Fibroblast of skin of left quadriceps (primary cell): ENCODE measurements at places on chromosomes 12 and 14.
A peak's percentile ranks its signal among the peaks of the same experiment; 100 is the strongest.

DNA sequence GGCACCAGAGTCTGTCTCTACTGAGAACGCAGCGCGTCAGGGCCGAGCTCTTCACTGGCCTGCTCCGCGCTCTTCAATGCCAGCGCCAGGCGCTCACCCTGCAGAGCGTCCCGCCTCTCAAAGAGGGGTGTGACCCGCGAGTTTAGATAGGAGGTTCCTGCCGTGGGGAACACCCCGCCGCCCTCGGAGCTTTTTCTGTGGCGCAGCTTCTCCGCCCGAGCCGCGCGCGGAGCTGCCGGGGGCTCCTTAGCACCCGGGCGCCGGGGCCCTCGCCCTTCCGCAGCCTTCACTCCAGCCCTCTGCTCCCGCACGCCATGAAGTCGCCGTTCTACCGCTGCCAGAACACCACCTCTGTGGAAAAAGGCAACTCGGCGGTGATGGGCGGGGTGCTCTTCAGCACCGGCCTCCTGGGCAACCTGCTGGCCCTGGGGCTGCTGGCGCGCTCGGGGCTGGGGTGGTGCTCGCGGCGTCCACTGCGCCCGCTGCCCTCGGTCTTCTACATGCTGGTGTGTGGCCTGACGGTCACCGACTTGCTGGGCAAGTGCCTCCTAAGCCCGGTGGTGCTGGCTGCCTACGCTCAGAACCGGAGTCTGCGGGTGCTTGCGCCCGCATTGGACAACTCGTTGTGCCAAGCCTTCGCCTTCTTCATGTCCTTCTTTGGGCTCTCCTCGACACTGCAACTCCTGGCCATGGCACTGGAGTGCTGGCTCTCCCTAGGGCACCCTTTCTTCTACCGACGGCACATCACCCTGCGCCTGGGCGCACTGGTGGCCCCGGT is at the start of gene PTGDR:
TSS of gene PTGDR (plus strand) at position 198 of the 778 bp plus-strand sequence. CDS start at position 315, 117 bp downstream.
- no peak for DNase-seq

- no peak for DNase-seq
Observed at GRCh38 chr12:5442251-5443006, 10.5 kb downstream of the NTF3 start.

DNA sequence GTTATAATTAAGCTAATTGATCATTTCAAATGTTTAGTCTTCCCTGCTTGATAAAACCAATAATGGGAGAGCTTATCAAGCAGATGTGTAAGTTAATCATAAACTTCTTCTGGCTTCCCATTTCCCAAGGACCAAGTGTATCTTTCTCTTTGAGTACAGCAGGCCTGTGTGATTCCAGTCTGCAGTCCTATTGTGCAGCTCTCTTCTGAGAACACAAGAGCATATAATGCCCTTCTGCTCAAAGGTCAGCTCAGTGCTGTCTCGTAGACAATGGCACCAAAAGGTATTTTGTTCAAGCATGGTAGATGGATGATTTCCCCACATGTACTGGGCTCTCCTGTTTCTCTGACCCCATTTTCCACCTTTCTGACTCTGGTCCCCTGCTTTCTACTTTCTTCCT is 101.8 kb upstream of the DYRK2 start:
- DNase-seq, result no peak

DNA sequence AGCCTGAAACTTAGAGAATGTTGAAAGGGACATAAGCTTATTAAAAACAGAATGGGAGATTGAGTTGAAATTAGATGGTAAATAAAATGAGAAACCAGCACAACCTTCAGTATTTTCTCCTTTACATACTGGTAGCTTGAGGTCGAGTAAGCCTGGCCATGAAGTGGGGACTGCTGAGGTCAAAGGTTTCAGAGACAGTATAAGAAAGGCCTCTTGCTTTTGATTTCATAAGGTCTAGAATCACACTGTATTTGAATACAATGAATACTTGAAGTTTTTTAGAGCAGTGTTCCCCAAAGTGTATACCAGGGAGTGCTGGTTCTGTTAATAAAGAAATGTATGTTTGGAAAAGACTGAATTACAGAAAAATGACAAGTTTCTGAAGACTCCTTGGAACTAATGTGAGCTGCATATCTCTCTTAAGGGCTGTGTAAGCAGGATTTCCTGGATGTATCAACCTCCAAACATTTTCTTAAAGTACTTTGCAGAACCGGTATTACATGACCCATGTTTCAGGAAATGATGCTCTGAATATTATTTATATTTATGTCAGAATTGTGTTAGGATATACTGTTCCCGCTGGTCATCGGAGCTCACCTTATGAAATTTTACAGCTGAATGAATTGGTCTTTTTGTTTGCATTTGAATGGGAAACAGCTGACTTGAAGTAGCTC is 85.0 kb downstream of the AKAP6 start:
- no peak for DNase-seq

DNA sequence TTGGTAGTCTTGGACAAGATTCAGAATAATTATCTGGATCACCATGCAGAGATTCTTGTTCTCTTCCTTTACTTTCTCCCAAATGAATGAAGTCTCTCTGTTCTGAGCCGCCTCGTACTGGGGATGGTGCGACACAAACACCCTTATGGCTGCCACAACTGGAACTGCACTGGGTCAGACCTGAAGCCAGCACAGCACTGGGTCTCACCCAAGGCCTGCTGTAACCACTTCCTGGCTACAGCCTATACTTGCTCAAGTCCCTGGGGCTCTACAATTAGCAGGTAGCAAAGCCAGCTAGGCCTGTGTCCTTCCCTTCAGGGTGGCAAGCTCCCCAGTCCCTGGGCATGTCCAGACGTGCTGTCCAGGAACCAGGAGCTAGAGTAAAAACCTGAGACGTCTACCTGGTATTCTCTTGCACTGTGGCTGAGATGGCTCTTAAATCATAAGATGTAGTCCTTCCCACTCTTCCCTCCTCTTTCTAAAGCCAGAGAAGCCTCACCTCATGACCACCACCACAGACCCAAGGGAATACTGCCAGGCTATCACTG is 27.6 kb downstream of the IFNG start:
- no peak for DNase-seq

- DNase-seq, result peak; percentile 54
Observed at GRCh38 chr14:39368261-39368959, 63.8 kb downstream of the FBXO33 start.

GRCh38 chr14:75589931-75590330 is 11.5 kb downstream of the FLVCR2 start:
- DNase-seq, result no peak

DNA sequence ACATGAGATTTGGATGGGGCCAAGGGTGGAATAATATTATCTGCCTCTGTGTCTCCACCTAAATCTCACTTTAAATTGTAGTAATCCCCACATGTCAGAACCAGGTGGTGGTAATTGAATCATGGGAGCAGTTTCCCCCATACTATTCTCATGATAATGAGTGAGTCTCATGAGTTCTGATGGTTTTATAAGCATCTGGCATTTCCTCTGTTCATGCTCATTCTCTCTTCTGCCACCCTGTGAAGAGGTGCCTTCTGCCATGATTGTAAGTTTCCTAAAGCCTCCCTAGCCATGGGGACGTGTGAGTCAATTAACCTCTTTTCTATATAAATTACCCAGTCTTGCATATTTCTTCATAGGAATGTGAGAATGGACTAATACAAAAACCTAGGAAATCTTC is 29.9 kb downstream of the TSPAN19 start:
- no peak for DNase-seq

DNA sequence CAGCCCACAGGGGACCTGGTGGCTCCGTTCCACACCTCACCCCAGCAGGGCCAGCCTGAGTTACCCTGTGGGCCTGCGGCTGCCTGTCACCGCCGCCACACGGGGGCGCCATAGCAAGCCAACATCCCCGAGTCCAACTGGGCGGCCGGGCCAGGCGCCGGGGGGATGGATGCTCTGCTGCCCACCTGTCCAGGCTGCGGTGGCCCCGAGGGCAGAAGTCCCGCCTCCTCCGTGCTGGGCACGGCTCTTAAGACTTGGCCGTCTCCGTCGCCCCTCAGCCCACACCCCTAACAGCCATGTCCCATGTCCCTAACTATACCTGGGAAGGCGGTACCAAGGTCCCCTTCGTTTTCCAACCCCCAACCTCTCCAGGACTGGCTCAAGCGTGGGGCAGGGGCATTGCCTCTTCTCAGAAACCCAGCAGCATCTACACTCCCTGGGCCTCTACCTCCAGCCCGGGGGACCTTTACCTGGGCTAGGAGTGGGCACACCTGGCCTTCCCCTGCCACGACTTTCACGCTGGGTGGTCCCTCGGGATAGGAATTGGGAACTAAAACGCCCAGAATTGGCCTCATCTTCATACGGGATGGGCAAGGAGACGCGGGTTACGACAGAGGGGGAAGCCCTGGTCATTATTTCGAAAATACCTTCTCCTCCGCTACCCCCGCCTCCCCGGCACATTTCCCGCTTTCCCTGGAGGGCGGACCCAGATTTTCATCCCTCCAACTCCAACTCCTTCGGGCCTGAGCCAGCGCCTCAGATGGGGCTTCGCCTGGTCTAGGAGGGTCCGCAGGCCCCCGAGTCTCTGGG is 1.1 kb upstream of the CYP46A1 start:
- DNase-seq, result peak; percentile 37

DNA sequence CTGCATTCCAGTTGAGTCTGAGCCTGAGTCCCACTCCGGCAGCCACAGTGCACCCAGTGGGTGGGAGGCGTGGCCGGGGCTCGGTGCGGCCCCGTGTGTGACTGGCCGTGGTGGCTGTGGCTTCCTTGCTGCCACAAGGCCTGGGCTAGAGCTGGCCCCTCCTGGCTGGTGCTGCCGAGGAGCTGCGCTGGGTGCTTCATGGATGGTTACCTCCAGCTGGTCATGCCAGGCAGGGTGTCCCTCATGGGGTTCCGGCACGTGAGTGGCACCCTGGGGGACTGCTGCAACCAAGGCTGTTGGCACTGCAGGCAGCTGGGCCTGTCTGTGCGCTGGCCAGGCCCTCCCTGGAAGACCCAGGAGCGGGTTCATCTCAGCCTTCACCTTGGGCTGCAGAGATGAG is 62.7 kb downstream of the KIF26A start:
- DNase-seq, result no peak

- DNase-seq, result no peak
Observed at GRCh38 chr14:72796935-72797334, 97.0 kb downstream of the DPF3 start.

DNA sequence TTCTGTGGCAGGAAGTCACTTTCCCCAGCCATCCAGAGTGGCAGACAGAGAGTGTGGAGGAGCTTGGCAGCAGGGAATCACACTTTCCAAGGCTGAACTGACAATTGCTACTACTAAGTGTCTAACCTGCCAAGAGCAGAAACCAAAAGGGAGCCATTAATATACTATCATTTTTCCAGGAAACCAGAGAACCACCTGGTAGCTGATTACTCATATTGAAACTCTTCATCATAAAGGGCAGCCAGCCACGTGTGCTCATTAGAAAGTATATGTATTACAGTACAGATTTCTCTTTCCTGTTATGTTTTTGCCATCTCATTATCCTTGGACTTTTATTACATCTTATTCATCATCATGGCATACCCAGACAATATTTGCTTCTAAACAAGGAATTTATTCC is 374.9 kb downstream of the GXYLT1 start:
- no peak for DNase-seq

DNA sequence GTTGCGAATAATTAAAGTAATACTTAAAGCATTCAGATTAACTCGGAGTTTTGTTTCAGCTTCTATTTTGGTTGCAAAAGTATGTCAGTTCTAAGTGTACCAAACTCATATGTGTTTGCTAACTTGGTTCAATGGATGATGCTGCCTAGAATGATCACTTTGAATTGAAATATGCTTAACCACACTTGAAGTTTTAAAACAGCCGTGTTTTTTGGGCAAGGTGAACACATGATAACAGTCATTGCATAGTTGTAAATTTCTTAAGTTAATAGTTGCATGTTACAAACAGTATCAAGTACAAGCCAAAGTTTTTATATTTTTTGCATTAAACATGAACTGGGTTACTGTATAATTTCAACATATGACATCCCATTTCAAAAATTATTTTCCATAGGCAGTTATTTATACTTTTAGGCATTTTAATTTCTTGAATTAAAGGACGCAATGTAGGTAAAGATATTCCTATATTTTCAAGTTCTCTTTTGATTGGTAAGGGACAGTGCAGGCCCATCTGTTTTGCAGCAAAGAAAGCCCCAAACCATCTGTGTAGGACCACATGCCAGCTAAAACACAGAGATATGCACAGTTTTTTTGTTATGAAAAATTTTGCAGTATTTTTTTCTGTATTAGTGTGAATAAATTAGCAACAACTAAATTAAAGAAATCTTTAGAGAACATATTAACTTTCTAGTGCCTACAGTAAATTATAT is 575.5 kb downstream of the PRKD1 start:
- DNase-seq, result no peak

- DNase-seq, result no peak
Observed at GRCh38 chr12:128290938-128291337, 24.0 kb downstream of the TMEM132C start.

DNA sequence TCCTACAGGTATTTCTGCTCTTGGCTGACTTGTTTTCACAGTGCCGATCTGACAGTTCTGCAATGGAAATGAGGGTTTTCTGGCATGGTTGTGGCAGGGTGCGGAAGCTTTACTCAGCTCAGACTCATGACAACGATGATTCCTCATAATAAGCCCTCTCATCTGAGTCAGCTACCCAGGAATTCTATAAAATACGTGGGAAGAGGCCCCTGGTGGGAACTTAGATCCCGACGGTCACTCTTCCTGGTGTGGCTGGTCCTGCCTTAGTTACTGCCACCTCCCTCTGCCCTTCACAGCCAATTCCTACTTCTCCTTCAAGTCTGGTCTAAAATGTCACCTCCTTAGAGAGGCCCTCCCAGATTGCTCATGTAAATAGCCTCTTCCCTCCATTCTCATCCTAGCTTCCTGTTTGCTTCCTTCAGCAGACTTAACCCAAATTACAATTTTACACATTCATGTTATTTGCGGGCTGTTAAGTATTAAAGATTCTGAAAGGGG is 104.2 kb upstream of the MAP1LC3B2 start:
- peak; percentile 81 for DNase-seq

DNA sequence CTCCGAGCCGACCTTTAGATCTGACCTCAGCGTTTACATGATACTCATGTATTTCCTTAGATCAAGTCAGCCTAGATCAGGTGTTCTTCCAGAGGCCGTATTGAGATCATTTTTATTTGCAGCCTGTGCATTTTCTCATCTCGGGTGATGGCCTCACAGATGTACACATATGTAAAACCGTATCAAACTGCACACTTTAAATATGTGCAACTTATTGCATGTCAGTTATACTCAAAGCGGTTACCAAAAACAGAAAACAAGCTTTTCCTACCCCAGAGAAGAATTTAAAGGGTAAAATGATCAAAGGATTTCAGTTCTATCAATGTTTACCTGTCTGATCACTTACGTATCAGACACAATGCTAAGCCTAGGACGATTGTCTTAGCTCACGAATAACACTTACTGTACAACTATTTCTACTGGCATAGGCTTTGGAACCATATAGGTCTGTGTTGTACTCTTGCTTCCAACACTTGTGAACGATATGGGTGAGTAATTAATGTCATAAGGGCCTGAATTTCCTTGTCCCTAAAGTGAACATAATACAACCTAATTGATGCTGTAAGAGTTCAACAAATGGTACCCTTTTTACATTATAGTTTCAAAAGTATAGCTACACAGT is 628 bp upstream of the LLPH start:
- DNase-seq, result no peak
